ENCODE measurements at places on chromosomes 7 and 10. TPM values are rescaled to one million over a fixed set of nuclear protein-coding genes. Genes with fewer than 3 reads are reported as not detected.

The GALNT11 gene
- total RNA-seq = 86.8 TPM

The FAM20C gene
- 12.8 TPM for total RNA-seq

DNA sequence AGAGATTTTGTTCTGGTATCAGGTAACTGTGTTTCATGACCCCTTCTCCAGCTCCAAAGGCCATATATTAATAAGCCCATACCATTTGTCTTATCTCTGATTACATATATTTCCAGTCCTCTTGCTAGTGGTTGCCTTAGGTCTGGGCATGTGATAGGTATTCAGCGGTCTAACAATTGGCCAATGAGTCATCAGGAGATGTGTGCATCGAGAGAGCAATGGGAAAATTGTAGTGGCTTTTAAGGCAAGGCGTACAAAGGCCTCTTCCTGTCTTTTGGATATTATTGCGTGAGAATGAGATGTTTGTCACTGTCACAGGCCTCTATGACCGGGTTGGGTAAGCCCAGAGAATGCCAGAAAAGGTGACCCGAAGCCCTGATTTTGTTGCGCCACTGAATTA is 38.6 kb upstream of the SFRP5 start:
- DNase-seq = no peak

- DNase-seq = peak; percentile 72
These were observed 860 bp downstream of the EXOC6 start for GRCh38 chr10:92849234-92849525.

GRCh38 chr10:108097258-108097657 is 932.8 kb upstream of the SORCS1 start:
- DNase-seq = no peak

DNA sequence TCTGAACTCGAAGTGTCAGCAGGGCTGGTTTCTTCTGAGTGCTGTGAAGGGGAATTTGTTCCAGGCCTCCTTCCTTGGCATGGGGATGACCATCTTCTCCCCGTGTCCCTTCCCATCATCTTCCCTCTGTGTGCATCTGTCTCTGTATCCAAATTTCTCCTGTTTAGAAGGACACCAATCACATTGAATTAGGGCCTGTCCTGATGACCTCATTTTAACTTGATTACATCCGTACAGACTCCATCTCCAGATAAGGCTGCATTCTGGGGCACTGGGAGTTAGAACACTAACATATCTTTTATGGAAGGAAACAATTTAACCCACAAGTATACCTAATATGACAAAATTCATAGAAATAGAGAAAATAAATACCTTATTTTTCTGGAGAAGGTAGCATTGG is 76.8 kb upstream of the ANKRD1 start:
- DNase-seq = no peak

DNA sequence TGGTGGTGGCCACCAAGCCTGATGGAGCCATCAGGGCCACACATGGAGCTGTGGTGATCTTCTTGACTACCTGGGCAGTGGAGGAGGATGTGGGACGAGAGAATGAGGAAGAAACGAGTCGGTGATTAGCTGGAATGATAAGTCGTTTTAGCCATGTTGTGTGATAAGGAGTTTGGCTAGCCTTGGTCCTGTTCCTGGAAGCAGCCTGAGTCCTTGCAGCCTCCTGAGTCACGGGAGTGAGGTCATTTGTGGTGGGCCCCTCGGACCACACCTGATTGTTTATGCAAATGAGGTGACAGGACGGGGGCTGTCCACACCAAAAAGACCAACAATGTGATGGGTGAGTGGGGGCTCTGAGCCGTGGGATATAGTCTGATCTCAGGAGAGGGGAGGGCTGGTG is 554.4 kb downstream of the PTPRN2 start:
- no peak for DNase-seq

DNA sequence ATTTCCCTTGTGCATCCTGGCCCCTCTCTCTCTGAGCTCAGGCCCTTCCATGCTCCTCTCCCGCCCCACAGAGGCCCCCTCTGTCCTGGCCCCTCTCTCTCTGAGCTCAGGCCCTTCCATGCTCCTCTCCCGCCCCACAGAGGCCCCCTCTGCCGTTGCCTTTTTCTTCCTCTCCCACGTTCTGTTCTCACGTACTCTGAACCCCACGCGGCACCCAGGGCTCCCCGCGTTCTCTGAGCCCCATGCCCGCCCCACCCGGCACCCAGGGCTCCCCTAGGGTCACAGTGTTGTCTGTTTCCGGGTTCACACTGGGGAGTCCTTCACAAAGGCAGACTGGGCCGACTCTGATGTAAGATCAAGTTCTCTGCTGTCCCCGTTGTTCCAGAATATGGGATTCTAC is 336.8 kb downstream of the DNAJB6 start:
- no peak for DNase-seq

The TLX1 gene
- 0.14 TPM for total RNA-seq

The OR6B1 gene
- not detected for total RNA-seq

The CALML3 gene
- total RNA-seq = not detected

DNA sequence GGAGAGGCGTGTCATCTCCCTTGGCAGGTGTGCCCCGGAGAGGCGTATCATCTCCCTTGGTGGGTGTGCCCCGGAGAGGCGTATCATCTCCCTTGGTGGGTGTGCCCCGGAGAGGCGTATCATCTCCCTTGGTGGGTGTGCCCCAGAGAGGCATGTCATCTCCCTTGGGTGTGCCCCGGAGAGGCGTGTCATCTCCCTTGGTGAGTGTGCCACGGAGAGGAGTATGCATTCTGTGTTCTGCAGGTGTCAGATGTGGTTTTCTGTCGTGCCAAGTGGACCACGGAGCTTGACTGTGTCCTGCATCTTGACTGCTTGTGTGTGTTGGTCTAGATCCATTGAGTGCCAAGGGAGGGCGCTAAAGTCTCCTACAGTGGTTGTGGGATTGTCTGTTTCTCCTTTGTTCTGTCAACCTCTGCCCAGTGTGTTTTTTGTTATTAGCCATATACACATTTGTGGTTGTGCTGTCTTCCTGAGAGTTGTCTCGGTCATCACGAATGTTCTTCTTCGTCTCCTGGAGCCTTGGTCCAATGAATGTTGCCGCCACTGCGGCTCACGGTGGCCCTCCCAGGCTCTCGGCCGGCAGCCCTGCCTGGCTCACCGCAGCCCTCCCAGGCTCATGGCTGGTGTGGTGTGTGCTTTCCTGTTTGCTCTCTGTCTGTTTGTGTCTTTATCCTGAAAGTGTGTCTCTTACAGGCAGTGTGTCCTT is 96.8 kb downstream of the INPP5A start:
- no peak for DNase-seq

DNA sequence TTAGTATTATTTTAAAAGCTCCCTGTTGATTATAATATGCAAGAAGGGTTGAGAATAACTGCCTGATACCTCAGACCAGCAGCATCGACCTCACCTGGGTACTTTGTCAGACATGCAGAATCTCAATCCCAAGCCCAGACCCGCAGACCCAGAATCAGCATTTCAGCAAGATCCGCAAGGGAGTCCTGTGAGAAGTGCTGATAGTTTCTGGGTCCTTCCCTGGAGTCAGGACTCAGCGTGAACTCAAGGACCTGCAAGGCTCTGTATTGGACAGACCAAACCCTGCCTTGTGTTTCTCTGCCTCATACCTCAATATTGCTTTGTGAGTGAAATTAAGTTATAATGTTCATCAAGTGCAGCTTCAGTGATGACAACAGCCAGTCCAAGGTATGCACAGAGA is 149.5 kb upstream of the NPY start:
- no peak for DNase-seq

The MYH16 gene
- total RNA-seq = not detected

- no peak for DNase-seq
These were observed 67.7 kb downstream of the TRIM24 start for GRCh38 chr7:138527746-138528223.

- peak; percentile 92 for DNase-seq
These were observed at the start of gene MLXIPL for GRCh38 chr7:73623798-73624668. TSS of gene MLXIPL (minus strand) at chr7:73624522. CDS start at chr7:73624492, 30 bp downstream.

- DNase-seq = no peak
These were observed 110.0 kb upstream of the SFMBT2 start for GRCh38 chr10:7520507-7521485.

The MSS51 gene
- total RNA-seq = 0.86 TPM

The LSM8 gene
- 80.9 TPM for total RNA-seq

DNA sequence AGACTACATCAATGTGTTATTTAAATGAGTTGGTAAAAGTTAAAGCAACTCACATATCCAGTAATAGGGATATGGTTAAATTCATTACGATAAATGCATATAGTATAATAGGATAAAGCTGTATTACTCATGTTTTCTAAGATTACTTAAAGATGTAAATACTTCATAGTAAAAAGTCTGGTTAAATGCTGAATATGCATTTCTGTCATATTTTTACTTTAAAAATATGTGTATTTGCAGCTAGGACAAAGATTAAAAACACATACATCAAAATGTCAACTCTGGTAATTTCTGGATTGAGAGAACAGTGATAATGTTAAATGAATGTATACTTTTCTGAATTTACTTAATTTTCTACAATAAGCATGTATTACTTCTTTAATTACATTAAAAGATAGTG is 15.1 kb downstream of the PPP1R9A start:
- DNase-seq = no peak

- DNase-seq = peak; percentile 65
These were observed 259.3 kb upstream of the TMEM72 start for GRCh38 chr10:44651834-44652233.

- DNase-seq = no peak
These were observed 137.2 kb upstream of the GPR22 start for GRCh38 chr7:107332488-107333269.

The SMO gene
- total RNA-seq = 51.8 TPM

GRCh38 chr7:105216786-105217185 is 171.9 kb downstream of the SRPK2 start:
- DNase-seq = no peak

DNA sequence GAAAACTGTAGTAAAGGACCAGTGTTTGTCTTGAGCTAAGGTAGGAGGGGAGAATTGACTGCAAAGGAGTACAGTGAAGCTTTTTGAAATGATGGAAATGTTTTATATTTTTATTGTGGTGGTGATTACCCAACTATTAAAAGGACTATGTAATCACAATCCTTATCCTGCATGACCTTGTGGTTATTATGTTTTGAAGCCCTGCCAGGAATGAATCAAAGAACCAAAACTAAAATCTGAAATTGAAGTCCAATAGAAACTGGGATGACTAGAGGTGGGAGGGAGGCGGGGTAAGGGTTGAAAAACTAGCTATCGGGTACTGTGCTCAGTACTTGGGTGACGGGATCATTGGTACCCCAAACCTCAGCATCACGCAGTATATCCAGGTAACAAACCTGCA is 8.2 kb downstream of the CCDC7 start:
- DNase-seq = no peak

- no peak for DNase-seq
These were observed 41.6 kb downstream of the RBM28 start for GRCh38 chr7:128302139-128302538.

The SPDYE8 gene
- not detected for total RNA-seq

The BHLHA15 gene
- total RNA-seq = not detected

The CPXM2 gene
- total RNA-seq = not detected

The NKX6-2 gene
- not detected for total RNA-seq
